H7 (cell line): ENCODE measurements at places on chromosomes 5 and 9.

- no peak for DNase-seq
These were observed 99.7 kb downstream of the NPR3 start for GRCh38 chr5:32810804-32811203.

DNA sequence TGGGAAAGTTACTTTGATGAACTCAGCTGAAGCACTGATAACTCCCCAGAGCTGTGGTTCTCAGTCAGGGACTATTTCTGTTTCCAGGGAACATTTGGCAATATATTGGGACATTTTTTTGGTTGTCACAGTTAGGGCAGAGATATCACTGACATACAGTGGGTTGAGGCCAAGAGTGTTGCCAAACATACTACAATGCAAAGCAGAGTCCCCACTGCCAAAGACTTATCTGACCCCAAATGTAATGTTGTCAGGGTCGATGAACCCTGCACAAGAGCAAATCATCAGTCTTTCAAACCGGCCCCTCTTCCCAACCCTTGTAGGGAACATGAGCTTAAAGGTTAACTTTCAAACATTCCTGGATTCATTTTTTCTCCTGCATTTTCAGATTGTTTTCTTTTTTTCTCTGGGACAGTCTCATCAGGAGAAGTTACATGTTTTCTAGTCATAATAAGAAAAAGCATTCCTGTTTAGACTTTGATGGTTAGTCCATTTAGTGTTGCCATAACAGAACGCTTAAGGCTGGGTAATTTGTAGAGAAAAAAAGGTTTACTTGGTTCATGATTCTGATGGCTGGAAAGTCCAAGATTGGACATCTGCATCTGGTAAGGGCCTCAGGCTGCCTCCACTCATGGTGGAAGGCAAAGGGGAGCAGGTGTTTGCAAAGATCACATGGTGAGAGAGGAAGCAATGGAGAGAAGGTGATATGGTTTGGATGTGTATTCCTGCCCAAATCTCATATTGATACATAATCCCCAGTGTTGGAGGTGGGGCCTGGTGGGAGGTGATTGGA is 18.8 kb upstream of the SUB1 start:
- DNase-seq = no peak

DNA sequence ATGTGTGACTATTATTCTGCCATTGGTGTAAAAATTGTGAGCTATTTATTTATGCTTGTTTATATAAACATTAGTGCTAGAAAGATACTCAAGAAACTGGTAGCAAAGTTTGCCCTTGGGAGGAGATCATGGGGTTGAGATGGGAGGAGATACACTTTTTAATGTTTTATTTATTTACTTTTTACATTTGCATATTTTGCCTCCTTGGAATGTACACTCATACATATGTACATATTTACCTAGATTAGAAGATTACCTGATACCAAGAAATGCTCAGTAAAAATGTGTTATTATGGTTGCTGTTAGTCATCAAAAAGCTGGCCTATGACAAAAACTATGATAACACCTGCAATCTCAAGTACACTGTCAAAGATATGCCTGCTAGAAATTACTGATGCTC is 195.2 kb downstream of the KCTD16 start:
- DNase-seq = no peak

GRCh38 chr5:23208959-23209431 is 298.4 kb upstream of the PRDM9 start:
- peak; percentile 52 for DNase-seq

DNA sequence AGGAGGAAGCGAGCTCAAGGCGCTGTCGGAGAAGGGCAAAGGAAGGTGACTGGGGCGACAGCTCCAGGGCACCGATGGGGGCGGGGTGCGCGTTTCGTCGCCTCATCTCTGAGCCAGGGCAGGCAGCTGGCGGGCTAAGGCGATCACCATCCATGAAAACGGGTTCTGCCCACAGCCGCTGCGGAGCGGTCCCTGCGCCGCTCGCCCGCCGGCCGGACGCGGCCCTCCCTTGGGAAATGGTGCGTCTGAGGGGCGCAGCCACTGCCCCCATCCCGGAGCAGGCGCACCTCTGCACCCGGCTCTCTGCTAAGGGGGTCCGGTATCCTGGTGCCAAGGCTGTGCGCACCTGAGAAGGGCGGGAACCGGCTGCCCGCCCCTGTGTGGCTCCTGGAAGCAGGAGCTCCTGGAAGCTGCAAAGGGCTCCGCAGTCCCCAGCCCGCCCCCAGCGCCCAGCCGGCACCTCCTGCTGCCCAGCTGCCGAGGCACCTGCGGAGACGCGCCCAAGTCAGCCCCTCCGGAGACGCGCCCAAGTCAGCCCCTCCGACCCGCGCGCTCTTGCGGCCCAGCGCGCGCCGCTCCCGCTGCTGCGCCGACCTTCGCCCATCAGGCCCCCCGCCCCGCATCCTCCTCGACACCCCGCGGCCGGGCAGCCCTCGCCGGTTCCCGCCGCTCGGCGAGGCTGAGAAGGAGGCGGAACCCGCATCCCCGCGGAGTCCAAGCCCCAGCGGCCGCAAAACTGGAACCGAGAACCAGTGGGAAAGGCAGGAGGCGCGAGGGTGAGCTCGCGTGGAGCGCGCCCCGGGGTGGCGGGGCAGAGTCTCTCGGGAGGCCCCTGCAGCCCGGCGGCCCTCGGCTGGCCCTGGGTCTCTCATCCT is 757 bp downstream of the ANKRD34B start:
- peak; percentile 77 for DNase-seq

GRCh38 chr9:83239747-83240146 is 176.8 kb upstream of the RASEF start:
- no peak for DNase-seq

- no peak for DNase-seq
These were observed 603 bp downstream of the PPIP5K2 start for GRCh38 chr5:103120607-103121200.

- DNase-seq = no peak
These were observed 640.0 kb downstream of the RAB3C start for GRCh38 chr5:59222687-59223511.

- DNase-seq = peak; percentile 73
These were observed 2.3 kb downstream of the FAM221B start for GRCh38 chr9:35826071-35826701.

DNA sequence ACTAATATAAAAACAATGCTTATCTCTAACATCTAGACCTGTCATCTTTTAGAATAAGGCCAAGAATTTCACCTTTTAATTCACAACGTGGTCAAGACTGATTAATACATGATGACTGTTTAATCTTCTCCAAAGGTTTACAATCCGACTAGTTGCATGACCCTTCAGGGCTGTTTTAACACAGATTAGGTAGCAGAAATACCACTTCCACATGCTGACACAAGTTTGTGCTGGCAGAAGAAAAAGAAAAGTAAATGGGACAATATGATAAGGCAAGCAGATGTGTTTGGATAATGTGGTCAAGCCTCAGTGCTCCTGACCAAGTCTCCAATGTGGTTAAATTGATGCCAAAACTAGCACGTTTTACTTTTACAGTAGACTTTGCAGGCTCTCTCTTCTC is 31.1 kb downstream of the SEMA6A start:
- DNase-seq = no peak

DNA sequence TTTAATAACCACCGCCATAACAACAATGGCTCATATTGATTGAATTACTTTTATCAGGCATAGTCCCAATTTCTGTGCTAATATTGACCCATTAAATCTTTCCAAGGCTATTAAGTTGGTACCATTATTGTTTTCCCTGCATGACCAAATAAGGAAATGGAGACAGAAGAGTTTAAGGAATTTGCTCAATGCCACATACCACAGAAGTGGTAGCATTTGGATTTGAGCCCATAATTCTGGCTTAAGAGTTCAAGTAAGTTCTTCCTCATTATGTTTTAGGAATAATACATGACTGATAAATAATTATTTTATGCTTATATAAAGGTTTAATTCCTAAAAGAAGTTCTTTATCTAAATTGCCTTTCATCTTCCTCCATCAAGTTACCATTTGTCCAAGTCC is 43.4 kb upstream of the HAPLN1 start:
- no peak for DNase-seq

DNA sequence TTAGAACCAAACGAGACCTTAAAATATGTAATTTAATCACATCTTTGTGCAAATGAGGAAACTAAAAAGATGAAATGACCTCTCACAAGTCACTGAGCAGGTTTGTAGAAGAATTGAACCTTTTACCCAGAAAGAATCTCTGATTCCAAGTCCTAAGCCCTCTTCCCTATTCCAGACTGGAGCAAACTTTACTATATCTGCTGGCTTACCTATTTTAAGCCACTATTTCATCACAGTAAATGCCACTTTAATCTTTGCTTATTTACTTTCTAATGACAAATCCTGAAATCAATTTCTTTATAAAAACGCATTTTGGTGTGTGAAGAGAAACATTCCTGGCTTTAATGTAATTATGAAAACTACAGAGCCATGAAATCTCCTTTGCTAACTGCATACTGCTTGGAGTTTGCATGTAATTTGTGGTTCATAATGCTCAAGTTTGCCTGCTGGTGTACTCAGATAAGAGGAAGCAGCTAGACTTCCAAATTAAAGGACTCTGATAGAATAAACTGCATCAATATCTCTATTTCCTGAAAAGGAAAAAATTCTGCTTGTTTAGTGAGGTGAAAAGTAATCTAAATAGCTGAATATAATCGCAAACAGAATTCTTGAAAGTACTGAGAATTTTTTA is 121.2 kb downstream of the RAB3C start:
- DNase-seq = no peak

- no peak for DNase-seq
These were observed 25.8 kb upstream of the UGT3A1 start for GRCh38 chr5:36017004-36017403.

GRCh38 chr9:85062385-85063022 is 393.0 kb downstream of the NTRK2 start:
- DNase-seq = no peak

DNA sequence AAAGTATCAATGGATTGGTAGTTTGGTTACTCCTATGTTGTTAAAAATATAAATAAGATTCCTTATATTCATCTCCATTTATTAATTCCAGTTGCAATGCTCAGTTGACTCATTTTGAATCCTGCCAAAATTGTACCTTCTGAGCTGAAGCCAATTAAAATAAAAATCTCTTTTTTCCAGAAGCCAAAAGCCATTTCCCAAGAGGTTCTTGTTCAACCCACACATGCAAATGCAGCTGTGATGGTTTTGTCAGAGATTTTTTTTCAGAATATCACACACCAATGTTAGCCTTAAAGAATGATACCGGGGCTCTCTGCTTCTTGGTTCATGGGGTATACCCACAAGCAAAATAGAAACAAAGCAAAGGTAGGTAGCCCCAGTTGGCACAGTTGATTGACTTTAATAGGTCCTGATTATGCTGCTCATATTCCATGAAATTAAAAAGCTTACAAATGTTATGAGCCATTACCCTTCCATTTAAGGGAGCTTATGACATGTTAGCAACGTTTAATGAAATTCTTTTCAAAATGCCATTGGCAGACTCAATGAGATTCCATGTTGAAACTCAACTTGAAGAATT is 208.0 kb downstream of the SGCD start:
- DNase-seq = no peak

GRCh38 chr5:67366691-67367395 is 170.2 kb upstream of the CD180 start:
- DNase-seq = no peak

DNA sequence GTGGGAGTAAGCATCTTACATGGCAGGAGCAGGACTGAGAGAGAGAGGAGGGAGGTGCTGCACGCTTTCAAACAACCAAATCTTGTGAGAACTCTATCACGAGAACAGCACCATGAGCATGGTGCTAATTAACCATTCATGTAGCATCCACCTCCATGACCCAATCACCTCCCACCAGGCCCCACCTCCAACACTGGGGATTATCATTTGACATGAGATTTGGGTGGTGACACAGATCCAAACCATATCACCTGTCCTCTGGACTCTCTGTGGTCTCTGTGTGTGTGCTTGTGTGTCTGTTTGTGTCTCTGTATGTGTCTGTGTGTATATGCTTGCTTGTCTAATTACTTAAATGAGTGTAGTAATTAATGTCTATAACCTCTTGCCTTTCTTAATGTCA is 31.1 kb downstream of the SEC61B start:
- no peak for DNase-seq

DNA sequence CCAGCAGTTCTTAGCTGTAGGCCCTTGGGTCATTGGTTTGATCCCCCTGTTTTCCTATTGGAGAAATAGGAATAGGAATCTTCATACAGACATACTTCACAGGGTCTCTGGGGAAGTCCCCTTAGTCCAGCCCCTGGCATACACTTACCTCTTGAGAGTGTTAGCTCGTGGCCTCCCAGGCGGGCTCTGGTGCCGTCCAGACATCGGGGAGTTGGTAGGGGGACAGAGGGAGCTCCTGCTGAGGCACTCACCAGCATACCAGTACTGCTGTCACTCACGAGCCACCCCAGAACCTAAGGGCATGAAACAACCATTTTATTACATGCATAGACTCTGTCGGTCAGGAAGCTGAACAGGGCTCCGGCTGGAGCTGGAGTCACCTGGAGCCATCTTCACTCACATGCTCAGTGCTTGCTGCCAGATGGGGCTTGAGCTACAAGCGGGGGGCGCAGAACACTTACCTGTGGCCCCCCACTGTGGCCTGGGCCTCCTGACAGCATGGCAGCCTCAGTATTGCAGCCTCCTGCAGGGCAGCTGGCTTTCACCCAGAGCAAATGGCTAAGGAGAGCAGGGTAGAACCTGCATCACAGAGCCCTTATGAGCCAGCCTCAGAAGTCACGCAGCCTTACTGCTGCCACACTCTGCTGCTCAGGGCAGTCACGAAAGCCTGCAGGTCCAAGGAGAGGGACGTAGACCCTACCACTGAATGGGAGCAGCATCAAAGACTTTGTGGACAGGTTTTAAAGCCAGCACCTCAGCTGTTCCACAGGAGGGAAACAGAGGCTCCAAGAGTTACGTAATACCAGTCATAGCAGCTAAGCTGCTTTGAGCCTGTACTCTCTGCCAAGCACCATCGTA is 58.3 kb upstream of the ANGPTL2 start:
- no peak for DNase-seq

GRCh38 chr5:139340051-139340450 is 1.6 kb upstream of the PAIP2 start:
- DNase-seq = no peak

DNA sequence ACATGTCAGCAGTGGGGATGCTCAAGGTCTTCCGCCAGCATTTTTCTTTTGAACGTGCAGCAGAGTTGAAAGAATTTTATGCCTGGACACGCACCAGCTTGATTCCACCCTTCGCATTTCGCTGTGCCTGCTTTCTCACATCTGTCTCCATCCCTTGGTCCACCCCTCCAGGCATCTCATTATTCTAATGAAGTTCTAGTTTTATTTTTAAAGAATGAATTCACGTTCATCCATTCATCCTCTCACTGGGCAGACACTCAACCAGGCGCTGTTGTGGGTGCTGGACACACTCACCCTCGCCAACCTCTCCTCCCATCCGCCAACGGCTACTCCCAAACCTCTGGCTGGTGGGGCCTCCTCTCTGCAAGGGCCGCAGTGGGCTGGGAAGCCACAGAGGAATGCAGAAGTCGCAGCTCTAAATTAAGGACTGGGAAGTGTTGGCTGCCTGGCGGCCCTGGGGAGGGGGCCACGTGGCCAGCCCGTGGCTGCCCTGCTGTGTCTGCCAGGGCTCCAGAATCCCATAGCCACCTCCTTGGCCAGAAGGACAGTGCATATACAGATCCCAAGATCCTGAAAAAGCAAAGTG is 6.7 kb downstream of the SUSD3 start:
- DNase-seq = no peak

- peak; percentile 32 for DNase-seq
These were observed 8.4 kb upstream of the SETD9 start for GRCh38 chr5:56900858-56901578.
